Retinal pigment epithelial cell (primary cell): ENCODE measurements at places on chromosomes 5 and 9.

DNA sequence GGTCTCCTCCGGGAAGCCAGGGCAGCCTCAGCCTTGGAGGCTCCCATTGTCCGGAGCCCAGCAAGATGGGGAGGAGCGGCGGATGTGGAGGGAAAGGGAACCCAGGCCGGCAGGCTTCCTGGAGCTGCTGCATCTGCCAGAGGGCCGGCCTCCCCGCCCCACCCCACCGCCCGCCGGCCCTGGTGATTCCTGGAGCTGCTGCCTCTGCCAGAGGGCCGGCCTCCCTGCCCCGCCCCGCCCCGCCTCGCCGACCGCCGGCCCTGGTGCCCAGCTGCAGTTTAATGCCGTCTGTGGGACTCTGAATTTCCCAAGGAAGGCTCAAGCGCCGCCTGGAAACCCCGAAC, 31.6 kb downstream of the EXD3 start:
- DNase-seq: no peak

DNA sequence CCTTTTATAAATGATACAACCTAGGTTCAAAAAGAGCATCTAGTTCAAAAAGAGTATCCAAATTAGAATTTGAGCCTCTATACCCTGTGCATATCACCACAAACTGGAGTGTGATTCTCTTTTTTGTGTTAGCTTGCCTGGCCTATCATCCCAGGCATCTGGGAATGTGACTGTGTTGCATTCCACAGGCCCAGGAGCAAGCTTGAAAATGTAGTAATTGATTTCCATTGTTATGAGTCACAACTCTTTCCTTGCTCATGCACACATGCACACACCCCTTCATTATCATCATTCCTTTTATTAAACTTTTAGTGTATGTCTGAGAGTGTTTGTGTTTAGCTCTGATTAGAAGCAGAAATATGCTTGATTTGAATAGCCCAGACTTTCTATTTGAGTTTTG, 75.2 kb downstream of the FCHO2 start:
- DNase-seq: peak; percentile 72

DNA sequence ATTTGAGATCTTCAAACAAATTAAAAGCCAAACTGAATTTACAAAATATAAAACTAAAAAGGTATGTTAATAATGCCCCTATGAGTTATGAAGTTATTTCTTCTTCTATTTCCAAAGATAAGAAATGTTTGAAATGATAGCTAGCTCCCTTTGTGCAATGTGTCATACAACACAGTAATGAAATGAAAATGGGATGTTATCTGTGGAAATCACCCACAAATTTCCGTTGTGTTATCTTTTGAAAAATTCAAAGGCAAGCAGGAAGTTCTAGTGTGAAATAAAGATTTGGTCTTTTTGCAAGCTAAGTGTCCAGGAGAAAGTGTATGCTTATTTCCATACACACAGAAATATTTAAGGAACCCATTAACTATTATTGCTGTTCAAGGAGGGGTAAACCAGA, 375.3 kb upstream of the PRR16 start:
- DNase-seq: no peak

DNA sequence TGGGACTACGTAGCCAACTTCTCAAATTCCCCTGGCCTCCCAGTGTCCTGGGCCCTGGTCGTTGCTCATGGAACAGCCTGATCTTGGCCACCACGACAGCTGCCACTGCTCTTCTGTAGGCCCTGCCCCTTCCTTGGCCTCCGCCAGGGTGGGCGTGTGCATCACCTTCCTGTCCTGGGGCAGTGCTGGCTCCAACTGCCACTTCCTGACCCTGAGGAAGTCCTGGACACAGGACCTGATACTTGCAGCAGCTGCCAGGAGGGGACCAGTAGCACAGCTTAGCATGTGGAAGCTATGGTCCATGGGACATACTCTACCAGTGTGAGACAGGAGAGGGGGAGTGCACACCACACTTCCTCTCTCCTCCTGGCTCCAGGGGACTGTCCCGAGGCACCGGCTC, 145.2 kb downstream of the TENT4A start:
- no peak for DNase-seq

GRCh38 chr5:90161414-90161813, 248.1 kb downstream of the CETN3 start:
- no peak for DNase-seq

DNA sequence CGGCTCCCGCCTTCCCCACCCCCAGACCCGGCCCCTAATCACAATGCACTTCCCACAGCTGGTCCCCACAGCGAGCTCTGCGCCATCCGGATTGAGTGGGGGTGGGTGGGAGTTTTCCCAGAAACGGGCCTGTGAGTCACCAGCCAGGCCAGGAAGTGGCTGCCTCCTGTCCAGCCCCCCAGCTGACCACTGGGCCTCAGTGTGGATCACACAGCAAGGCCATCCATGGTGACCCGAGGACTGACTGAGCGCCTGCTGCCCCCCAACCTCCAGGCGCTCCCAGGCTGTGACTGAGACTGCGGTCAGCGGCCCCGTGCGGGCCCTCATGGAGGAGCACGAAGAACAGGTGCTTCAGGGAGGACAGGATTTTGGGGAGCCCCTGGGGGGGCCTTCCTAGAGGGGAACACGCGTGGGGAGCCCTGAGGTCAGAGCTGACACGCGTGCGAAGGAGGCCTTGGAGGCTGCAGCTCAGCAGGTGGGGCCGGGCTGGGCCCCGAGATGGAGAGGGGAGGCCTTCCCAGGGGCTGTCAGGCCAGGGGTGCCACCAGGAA, 48.3 kb upstream of the EGFL7 start:
- DNase-seq: no peak

GRCh38 chr5:138280915-138281314, 6.5 kb upstream of the GFRA3 start:
- no peak for DNase-seq

GRCh38 chr5:158958021-158958994, 141.4 kb downstream of the EBF1 start:
- no peak for DNase-seq

DNA sequence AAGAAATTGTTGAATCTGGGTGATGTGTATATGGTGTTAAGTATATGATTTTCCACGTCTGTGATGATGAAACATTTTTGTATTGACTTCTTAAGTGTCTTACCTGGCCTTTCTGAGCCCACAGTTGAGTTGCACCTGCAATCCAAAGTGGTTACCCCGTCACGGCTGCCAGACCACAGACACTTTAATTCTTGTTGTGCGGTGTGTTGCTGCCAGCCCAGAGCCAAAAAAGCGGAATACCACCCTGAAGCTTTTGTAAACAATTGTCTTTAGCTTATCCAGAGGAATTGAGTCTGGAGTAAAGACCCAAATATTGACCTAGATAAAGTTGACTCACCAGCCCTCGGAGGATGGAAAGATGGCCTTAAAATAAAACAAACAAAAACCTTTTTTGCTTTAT, 35.1 kb downstream of the MTAP start:
- DNase-seq: no peak

GRCh38 chr9:104780796-104781395, 17.0 kb downstream of the NIPSNAP3B start:
- DNase-seq: peak; percentile 0

- no peak for DNase-seq
Measured at GRCh38 chr9:79667817-79668436, 96.2 kb downstream of the TLE4 start.

DNA sequence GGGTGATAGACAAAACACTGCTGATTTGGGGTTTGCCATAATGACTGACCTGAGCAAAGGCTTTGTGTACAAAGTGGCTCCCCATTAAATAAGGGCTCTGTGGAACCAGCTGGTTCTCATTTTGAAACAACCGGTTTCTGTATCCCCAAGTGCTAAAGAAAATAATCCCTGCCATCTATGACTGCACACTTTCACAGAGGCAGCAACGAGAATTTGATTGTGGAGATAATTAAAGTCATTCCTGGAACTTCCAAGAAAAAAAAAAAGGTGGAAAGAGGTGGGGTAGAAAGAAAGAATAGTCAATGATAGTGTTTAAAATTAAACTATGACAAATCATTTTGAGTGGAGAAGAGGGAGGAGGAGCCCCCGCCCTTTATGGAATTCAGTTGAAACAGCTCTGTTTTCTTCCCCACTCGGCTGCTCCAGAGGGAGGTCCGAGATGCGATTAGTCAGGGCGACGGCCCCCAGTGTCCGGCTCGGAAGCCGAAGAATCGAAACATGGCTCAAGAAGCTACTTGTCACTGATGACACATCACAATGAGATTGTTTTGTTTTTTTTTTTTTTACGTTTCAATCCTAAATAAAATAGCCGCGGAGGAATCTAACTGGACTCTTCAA, 38.4 kb downstream of the EBF1 start:
- DNase-seq: no peak

- DNase-seq: no peak
Measured at GRCh38 chr9:19879062-19879461, 90.2 kb upstream of the SLC24A2 start.

DNA sequence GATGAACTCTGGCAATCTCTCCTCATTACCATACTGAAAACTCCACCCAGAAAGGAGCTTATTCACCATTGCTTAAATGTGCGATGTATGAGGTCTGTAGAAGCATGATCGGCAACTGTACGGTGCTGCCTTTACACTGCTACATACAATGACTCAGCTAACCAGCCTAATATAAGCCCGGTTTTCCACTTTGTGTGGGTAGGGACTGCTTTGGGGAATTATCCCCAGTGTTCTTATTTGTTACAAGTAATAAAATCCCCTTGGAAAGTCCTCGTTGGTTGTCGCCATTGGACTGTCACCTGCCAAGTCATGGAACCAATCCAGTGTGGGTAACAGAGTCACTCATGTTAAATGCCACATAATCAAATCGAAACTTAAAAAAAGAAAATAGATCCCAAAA, 23.5 kb upstream of the TENT2 start:
- no peak for DNase-seq

- DNase-seq: no peak
Measured at GRCh38 chr5:9787861-9788600, 157.9 kb upstream of the TAS2R1 start.

DNA sequence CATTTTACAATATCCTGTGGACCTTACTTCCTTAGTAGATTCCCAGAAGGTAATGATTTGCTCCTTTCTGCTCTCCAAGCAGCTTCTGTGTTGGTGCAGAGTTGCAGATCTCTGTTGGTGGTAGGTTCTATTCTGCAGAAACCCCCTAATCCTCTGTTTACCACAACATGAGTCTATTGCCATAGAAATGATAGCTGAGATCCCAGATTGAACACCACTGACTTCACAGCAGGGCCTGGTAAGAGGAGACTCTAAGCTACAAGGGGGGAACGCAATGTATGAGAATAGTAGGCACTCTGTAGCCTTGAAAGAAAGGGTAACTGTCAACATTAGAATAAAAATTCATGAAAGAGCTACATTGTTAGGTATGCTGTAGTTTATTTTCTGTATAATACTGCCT, 59.5 kb downstream of the MUSK start:
- no peak for DNase-seq

- no peak for DNase-seq
Measured at GRCh38 chr5:150368526-150368925, 11.0 kb downstream of the TCOF1 start.

DNA sequence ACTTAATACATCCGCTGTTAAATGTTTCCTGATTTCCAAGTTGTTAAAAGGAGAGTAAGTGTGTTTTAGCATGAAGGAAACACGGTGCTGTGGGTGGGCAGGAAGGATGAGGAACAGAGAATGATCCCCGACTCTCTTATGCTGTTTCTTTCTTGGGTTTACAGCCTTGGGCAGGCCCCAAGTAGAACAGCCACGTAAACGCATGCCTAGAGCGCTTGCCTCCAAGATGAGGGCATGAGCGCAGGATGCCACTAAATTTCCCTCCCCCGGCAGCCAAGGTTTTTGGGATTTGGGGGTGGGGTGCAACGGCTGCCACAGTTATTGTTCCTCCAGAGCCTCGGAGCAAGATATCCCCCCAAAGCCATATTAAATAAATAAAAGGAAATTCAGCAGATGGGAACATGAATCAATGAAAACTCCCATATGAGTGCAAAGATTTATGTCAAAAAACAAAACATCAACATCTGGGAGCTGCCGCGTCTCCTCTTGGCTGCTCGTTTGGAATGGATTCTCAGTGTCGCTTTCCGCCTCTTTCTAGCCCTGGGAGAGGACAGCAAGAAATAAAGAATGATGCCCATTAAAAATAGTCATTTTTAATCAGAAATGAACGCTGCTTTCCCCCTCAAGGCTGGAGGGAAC, 10.0 kb upstream of the DELE1 start:
- no peak for DNase-seq

- DNase-seq: no peak
Measured at GRCh38 chr5:168822745-168823281, 243.6 kb upstream of the PANK3 start.

DNA sequence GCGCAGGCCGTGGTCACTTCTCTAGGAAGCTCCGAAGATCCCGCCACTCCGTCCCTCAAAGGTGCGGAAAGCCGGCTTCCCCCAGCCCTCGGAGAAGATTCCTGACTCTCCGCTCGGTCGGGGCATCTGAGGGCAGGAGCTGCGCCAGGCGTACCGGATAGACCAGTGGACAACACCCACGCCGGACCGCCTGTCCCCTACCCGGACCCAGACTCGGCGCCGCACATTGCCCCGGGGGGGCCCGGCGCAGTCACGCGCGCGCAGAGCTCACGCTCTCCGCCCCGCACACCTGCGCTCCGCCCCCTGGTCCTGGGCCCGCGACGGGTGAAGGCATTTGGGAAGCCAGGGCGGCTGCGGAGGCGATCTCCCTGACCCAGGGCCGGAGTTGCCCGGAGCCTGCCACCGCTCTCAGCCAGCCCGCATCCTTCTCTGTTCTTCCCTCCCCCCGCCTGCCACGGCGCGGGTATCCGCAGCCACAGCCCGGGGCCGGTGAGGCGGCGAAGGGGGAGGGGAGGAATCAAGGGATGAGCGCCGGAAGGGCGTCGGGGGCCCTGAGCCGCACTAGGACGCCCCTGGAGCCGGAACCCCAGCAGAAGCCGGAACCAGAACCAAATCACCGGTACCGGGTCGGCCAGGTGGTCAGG, 448 bp downstream of the RELL2 start:
- no peak for DNase-seq

DNA sequence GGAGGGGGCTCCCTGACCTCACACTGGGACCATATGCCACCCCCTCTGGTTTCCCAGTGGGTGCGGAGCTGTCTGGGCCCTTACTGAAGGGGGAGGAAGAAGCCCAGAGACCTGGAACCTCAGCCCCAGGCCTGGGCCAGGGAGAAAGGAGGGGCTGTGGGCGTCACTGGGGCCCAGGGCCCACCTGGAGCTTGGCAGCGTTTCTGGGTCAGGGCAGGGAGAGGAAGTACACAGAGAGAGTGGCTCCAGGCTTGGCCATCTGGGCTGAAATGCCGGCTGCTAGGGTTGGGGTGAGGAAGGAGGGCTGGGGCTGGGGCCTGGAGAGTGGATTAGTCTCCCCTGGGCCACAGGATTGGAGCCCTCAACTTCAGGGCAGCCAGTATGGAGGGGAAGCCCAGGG, 6.4 kb upstream of the DAB2IP start:
- DNase-seq: no peak
